Immature natural killer cell (primary cell): ENCODE measurements at places on chromosomes 3 and 15.

DNA sequence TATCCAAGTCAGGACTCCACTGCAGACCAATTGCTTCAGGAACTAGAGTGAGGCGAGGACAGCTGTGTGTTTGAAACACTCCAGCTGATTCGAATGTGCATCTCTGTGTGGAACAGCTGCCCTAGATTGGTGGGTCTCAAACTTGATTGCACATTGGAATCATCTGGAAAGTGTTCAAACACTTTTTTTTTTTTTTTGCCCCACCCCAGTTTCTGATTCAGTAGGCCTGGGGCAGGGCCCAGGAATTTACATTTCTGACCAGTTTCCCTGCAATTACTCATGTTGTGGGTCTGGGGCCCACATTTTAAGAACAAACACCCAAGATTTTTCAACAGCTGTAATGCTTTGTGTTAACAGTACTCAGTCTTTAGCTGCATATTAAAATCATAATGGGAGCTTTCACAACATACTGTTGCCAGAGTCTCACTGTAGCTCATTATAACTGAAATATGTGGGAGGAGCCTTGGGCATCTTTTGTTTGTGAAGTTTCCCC is 156.6 kb downstream of the NR1D2 start:
- peaks cover 2% of the 10 kb centered on the region for H3K27me3 ChIP-seq
- no peaks in the 10 kb centered on the region for H3K36me3 ChIP-seq
- no peak for DNase-seq
- no peaks in the 10 kb centered on the region for H3K4me1 ChIP-seq

- no peak for DNase-seq
- no peak within 1 kb of the TSS for H3K27ac ChIP-seq
- peak within 1 kb of the TSS; percentile 13 for H3K4me3 ChIP-seq
Measured at GRCh38 chr15:51094606-51095569, at the start of gene TNFAIP8L3. TSS of gene TNFAIP8L3 (minus strand) at chr15:51094906. CDS start at chr15:51094595, 311 bp downstream.

GRCh38 chr3:169999433-169999832 is 32.8 kb downstream of the SEC62 start:
- no peak overlapping the region for H3K4me3 ChIP-seq
- peaks cover 6% of the 10 kb centered on the region for H3K4me1 ChIP-seq
- peaks cover 14% of the 10 kb centered on the region for H3K36me3 ChIP-seq
- H3K27me3 ChIP-seq: no peaks in the 10 kb centered on the region
- no peak overlapping the region for H3K27ac ChIP-seq

GRCh38 chr3:117553461-117553860 is 843.9 kb downstream of the TUSC7 start:
- H3K36me3 ChIP-seq: no peaks in the 10 kb centered on the region
- no peak overlapping the region for H3K4me3 ChIP-seq
- H3K4me1 ChIP-seq: no peaks in the 10 kb centered on the region
- H3K27me3 ChIP-seq: no peaks in the 10 kb centered on the region

- no peak overlapping the region for H3K27ac ChIP-seq
- no peaks in the 10 kb centered on the region for H3K4me1 ChIP-seq
- H3K36me3 ChIP-seq: no peaks in the 10 kb centered on the region
- peaks cover 4% of the 10 kb centered on the region for H3K27me3 ChIP-seq
Measured at GRCh38 chr15:73389971-73390544, 21.3 kb upstream of the HCN4 start.

GRCh38 chr3:126456766-126457388 is 18.8 kb downstream of the ZXDC start:
- no peak overlapping the region for H3K27ac ChIP-seq
- peaks cover 5% of the 10 kb centered on the region for H3K27me3 ChIP-seq
- no peak overlapping the region for H3K4me3 ChIP-seq
- peaks cover 7% of the 10 kb centered on the region for H3K36me3 ChIP-seq
- peaks cover 30% of the 10 kb centered on the region for H3K4me1 ChIP-seq

GRCh38 chr3:16350597-16351318 is 85.7 kb downstream of the OXNAD1 start:
- H3K27me3 ChIP-seq: no peaks in the 10 kb centered on the region
- H3K36me3 ChIP-seq: peaks cover 18% of the 10 kb centered on the region
- H3K27ac ChIP-seq: peak overlapping the region; percentile 8
- peaks cover 11% of the 10 kb centered on the region for H3K4me1 ChIP-seq
- no peak for DNase-seq

- no peak overlapping the region for H3K4me3 ChIP-seq
- H3K27me3 ChIP-seq: no peaks in the 10 kb centered on the region
Measured at GRCh38 chr3:142051351-142051750, 98.0 kb downstream of the TFDP2 start.

GRCh38 chr3:146537603-146538002 is 6.8 kb downstream of the PLSCR1 start:
- H3K4me3 ChIP-seq: no peak overlapping the region
- DNase-seq: no peak
- H3K36me3 ChIP-seq: peaks cover 8% of the 10 kb centered on the region
- no peak overlapping the region for H3K27ac ChIP-seq
- H3K27me3 ChIP-seq: peaks cover 2% of the 10 kb centered on the region
- H3K4me1 ChIP-seq: peaks cover 60% of the 10 kb centered on the region

GRCh38 chr3:58183221-58183620 is 27.6 kb downstream of the DNASE1L3 start:
- H3K27ac ChIP-seq: no peak overlapping the region
- H3K4me1 ChIP-seq: peaks cover 4% of the 10 kb centered on the region
- H3K27me3 ChIP-seq: peaks cover 2% of the 10 kb centered on the region
- no peak for DNase-seq
- H3K4me3 ChIP-seq: no peak overlapping the region

GRCh38 chr15:74954515-74954914 is 2.1 kb downstream of the RPP25 start:
- H3K27ac ChIP-seq: no peak overlapping the region
- no peak for DNase-seq
- no peaks in the 10 kb centered on the region for H3K36me3 ChIP-seq
- no peak overlapping the region for H3K4me3 ChIP-seq
- H3K4me1 ChIP-seq: peaks cover 16% of the 10 kb centered on the region

- H3K27me3 ChIP-seq: peaks cover 7% of the 10 kb centered on the region
- DNase-seq: peak; percentile 26
- H3K4me1 ChIP-seq: no peaks in the 10 kb centered on the region
- no peak overlapping the region for H3K27ac ChIP-seq
- no peaks in the 10 kb centered on the region for H3K36me3 ChIP-seq
Measured at GRCh38 chr15:81106560-81106959, 27.5 kb upstream of the CFAP161 start.

DNA sequence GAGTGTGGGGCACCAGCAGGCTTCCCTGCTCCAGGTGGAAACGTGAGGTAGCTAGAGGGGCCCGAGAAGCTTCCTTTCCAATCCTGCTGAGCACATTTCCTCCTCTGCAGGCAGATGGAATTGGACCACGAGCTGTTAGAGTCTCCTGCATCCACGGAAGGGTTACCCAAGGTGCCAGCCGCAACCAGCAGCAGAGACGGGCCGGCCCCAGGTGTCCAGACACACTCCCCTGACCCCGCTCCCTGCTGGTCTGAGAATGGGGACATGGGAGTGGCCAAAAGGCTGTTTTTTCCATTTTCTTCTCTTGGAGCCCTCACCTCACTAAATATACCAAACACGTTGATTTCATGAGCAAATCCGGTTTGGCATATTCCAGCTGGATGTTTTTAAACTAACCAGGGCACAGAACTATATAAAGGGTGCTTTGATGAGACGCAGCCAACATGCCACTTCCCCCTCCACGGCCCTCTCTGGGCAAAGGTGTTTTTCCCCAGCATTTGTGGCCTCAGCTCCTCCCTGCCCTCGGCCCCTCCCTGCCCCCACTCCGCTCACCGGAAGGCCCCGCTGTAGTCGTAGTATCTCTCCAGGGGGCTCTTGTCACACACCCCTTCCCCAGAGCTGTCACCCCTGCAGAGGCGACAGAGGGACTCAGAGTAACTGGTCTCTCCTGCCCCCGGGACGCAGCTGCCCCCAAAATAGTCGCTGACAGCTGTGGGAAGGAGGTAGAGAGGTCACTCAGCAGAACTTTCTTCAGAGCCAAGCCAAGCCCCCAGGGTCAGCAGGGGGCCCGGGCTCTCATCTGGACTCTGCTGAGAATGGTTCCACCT is 7.0 kb downstream of the MELTF start:
- peaks cover 5% of the 10 kb centered on the region for H3K27me3 ChIP-seq
- H3K36me3 ChIP-seq: no peaks in the 10 kb centered on the region
- DNase-seq: no peak

DNA sequence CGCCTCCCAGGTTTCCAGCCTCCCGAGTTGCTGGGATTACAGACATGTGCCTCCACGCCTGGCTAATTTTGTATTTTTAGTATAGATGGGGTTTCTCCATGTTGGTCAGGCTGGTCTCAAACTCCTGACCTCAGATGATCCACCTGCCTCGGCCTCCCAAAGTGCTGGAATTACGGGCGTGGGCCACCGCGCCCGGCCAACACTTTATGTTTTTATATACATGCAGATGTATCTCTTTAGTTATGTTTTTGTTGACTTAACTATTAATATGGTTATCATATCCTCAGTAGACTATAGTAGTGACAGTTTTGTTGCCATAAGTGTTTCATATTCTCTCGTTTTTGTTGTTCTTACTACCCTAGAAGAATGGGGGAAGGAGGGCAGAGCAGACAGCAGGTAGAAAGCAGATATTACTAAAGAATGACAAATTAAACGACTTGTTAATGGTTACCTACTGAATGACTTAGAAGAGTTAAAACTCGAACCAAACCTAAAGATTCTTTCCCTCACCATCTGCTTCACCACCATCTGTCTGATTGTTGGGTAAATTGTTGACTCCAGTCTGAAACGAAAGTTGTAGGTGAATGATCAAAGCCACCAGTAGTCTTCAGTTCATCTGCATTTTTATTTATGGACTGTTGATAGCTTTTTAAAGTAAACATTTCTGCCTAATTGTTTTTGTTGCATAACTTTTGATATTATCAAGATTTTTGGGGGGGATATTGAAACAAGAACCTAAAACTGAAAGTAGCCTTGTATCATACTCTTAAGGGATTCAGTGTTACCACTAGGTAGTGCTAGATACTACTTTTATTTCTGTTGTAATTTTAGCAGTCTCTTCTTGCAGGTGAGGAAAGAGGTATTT is 89.3 kb downstream of the RASA2 start:
- peak overlapping the region; percentile 82 for H3K27ac ChIP-seq
- peaks cover 27% of the 10 kb centered on the region for H3K4me1 ChIP-seq
- H3K36me3 ChIP-seq: peaks cover 5% of the 10 kb centered on the region
- no peak for DNase-seq
- H3K27me3 ChIP-seq: peaks cover 2% of the 10 kb centered on the region

DNA sequence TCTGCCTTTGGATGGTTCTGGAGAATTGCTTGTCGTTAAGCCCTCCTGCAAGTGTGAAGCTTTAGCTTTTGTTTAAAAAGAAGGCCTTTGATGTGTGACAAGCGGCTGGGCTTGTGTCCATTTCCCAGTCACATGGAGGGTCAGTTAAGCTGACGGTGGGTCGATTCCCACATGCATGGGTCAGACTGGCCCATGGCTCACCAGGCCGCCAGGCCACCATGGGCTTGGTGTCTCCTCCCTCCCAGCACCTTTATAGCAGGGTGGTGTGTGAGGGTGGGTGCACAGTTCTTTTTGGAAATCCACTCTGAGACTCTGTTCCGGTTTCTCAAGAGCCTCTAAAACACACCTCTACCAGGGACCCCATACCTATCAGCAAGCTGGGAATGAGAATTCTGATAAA is 67.2 kb downstream of the SCN5A start:
- peaks cover 2% of the 10 kb centered on the region for H3K27me3 ChIP-seq
- no peak overlapping the region for H3K4me3 ChIP-seq
- no peaks in the 10 kb centered on the region for H3K36me3 ChIP-seq
- no peak overlapping the region for H3K27ac ChIP-seq

DNA sequence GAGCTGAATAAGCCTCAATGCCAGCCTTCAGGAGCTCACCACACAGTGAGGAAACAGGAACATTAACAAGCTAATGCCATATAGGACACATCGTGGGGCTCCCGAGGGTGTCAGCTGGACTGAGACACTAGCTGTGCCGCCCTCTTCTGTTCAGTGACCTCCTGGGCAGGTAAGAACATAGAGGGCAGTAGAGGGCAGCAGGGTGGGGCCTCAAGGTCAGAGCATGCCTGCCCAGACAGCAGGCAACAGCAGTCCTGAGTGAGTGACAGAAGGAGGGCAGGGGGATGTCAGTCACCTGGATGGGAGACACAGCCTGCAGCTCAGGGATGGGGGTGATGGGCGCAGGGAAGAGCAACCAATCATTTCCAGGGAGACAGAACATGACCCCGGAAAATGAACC is 15.5 kb downstream of the NTRK3 start:
- H3K36me3 ChIP-seq: no peaks in the 10 kb centered on the region
- DNase-seq: no peak
